AML-193 (cell line): ENCODE measurements at places on chromosomes 1 and 21.

GRCh38 chr1:115717541-115717940 is 51.0 kb downstream of the CASQ2 start:
- DNase-seq, result peak; percentile 26

DNA sequence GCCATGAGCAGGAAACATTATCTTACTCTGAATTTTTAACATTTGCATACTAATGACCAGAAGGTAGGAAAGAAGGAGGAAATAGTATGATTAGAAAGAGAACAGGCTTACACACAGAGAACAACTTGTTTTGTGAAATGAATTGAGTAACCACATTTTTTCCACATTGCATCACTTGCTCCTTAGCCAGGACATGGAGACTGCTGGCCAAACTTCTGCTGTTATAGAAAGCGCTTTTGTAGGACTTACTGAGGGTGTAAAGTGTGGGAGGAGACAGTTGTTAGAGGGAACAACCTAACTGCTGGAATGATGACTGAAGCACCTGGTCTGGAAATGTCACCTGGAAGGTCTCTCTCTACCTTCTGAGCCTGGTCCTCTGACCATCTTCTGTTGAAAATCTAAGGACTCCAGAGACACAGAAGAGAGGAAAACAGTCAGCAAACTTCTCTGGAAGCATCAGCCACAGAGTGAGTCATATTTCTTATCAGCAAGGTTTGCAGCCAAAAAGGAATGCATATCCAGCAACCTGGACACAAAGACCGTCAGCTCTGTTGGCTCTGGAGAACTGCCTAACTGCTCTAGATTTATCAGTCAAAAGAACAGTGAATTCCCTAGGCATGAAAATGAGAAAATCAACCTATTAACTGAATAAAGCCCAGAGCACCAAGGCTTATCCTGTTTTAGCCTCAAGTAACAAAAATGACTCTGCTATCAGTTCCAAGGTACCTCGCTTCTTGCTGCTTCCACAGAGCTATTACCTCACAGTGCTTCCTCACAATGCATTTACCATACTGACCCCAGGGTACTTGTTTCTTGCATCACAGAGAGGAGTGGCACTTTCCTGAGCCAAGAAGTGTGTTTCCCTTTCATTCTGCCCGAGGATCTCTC is 88.0 kb upstream of the SLFNL1 start:
- peak; percentile 86 for DNase-seq

GRCh38 chr1:219155135-219155534 is 18.5 kb upstream of the LYPLAL1 start:
- DNase-seq, result no peak

- DNase-seq, result no peak
Measured at GRCh38 chr1:67836769-67837168, 3.5 kb upstream of the GNG12 start.

- no peak for DNase-seq
Measured at GRCh38 chr1:13543451-13544220, 29.8 kb upstream of the LRRC38 start.

GRCh38 chr1:23149114-23149513 is 19.5 kb downstream of the LUZP1 start:
- no peak for DNase-seq

DNA sequence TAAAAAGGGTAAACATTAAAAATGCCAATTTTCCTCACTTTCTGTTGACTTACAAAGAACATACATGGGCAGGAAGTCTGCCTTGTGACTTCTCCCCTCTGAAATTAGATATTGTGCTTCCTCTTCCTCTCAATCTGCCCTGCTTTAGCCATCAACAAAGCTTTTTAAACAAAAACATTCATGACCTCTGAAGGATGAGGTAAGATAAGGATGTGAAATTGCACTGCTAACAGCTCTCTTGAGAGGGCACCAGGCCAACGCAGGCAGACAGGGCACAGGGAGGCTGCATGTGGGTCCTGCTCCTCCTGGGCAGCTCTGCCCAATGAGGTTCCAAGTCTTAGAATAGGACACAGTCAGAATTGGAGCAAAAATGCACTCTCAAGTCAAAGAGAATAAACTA is 62.1 kb downstream of the DEGS1 start:
- DNase-seq, result peak; percentile 77

GRCh38 chr1:113452921-113453770 is 62.8 kb downstream of the MAGI3 start:
- DNase-seq, result peak; percentile 39

GRCh38 chr21:44509539-44509938 is 30.5 kb downstream of the KRTAP10-1 start:
- DNase-seq, result no peak
